ENCODE measurements at places on chromosomes 12 and 14.

DNA sequence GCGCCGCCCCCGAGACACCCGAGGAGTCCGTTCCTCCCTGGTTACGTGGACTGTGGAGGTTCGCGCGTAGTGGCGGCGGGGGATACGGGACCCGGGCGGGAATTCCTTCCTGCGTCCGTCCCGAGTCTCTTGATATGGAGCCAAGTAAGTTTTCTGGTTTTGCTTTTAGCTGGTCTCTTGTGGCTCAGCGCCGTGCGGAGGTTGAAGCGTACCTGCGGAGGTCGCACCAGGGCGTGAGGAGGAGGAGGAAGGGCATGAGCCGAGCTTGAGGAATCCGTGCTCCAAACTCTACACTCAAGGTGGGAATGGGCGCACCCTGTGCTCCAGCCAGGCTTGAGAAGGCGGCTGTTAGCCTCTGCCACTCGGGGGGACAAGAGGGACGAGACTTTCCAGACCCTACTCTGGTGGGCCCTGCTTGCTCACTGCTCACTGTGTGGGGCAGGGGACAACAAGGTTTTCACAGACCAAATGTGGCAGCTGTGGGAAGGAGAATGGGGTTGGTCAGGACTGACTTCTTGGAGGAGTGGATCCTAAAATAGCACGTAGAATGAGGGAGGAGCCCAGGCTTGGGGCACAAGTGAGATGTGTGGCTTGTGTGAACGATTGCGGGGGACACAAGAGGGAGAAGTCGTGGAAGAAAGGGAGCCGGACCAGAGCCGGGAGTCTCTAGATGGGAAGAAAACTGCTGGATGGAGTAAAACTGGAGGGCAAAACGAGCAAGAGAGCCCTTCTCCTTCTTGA lies 577 bp downstream of the ATG101 start:
- DNase-seq, result no peak

DNA sequence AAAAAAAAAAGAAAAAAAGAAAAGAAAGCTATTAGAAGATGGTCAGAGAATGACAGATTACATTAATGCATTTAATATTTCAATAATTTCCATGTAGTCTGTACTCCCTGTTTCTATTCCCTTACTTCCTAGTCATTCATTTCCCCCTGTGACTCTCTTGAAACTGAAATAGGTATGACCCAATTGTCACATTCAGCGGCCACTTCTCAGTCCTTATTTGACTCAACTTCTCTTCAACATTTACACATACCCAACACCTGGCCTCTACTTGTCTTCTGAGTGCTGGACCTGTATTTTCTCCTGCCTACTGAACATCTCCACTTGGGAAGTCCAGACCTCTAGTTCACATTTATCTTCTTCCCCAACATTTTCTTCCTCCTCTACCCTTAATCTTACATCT lies 7.2 kb downstream of the EEA1 start:
- no peak for DNase-seq

DNA sequence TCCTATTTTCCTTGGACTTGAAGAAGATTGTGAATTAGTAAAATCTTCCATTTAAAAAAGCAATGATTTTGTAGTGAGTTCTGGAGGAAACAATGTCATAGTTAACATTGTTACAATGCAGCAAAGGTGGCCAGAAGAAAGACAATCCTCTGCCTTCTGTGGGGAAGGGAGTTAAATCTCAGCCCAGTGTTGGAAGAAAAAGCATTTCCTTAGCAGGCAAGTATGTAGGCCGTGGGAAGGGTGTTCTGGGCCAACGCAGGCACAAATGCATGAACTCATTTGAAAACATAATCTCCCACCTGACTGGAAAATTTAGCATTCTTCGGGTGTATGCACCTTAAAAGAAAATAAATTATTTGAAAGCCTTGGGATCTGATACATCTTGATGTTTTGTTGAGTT lies 258.6 kb downstream of the ADAMTS20 start:
- no peak for DNase-seq

DNA sequence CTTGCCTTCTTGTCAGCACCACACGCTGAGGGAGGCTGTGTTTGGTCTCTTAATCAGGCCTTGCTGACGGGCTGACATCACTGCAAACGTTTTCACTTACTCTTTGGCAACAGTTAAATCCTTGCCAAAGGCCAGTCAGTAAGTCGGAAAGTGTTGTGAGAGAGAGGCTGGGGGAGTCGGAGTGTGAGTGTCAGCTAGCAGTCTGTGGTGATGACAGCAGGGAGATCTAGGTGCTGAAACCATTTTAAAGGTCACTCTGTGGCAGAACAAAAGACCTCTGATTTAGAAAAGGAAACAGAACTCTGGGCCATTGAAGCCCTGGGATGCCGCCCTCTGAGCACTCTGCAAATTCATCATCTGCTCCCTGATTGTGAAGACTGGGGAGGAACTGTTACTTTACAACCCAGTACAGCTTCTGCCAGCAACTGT lies 143.5 kb downstream of the PAX9 start:
- DNase-seq, result no peak

DNA sequence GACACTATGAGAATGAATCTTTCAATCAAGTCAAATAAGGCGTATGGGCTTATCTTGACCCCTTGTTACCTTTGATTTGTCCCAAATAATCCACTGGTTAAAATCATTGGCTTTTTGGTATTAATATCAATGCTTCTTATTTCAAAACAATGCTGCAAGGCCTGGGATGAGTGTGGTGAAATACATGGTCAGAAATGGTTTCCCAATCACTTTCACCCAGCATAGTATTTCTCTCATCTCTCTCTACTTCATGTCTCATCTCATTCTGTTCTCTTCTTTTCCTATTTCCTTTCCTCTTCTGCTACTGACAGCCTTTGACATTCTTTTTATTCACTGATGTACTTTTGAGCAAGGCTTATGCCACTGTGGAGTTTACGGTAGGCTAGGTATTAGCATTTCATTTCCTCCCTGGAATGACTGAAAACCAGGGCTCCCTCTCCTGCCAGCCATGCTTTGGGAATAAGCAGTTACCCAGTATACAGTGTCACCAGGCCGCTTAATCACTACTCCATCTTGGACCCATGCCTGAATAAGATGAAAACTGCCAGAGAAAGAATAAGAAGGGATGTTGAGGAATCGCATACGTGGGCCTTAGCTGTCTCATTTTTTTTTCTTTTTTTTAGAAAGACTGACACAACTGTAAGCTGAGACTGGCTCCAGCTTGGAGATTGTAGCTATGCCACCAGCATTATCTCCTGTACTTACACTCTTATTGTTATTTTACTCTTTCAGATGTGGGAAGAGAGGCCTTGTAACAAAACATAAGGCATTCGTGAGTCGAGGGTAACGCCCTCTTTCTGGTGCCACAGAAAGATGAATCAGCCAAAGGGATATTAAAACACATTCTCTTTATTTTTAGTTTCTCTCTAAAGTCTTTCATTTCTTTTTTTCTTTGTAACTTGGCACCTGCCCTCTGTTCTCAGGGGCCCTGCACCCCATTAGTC lies 53.5 kb downstream of the IGF1 start:
- DNase-seq, result no peak
